Activated T-cell treated with anti-CD3 and anti-CD28 coated beads, Interleukin-2, amount 50 U/mL, for 72 hours (primary cell): ENCODE measurements at places on chromosomes 13 and 19. TPM values are rescaled to one million over a fixed set of nuclear protein-coding genes. Genes with fewer than 3 reads are reported as not detected.

GRCh38 chr13:102225892-102226291 is 176.0 kb downstream of the FGF14 start:
- H3K4me1 ChIP-seq: no peaks in the 10 kb centered on the region
- no peaks in the 10 kb centered on the region for H3K36me3 ChIP-seq
- no peak overlapping the region for H3K4me3 ChIP-seq
- no peak for DNase-seq
- no peak overlapping the region for H3K27ac ChIP-seq
- no peaks in the 10 kb centered on the region for H3K27me3 ChIP-seq

DNA sequence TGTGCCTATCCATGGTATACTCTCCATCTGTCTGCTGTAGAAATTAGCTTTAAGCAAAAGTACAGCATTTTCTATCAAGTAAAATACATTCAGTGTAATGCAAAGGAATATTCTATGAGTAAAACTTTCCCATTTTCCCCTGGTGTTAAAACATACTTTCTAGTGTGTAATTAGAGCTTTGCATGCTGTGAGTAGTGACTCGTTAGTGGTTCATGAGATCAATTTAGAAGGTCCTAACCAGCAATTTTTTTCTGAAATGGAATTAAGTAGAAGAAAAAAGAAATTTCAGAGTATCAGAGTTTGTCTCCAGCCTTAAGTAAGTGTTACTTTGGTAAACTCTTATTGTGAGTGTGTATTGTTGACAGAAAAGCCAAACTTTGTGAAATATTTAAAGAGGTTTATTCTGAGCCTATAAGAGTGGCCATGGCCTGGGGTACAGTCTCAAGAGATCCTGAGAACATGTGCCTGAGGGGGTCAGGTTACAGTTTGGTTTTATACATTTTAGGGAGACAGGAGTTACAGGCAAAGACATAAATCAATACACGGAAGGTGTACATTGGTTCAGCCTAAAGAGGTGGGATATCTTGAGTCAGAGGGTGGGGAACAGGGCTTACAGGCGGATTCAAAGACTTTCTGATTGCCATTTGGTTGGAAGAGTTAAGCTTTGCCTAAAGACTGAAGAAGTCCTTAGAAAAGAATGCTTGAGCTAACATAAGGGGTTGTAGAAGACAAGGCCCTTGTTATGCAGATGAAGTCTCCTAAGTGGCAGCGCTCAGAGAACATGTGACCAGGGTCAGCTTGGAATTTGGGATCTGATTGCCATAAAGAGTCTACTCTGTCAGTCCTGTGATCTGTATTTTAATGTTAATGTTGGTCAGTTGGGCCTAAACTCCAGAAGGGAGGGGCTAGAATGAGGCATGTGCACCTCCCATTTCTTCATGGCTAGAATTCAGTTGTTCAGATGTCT is 25.5 kb downstream of the FAM187B start:
- no peaks in the 10 kb centered on the region for H3K27me3 ChIP-seq
- H3K4me1 ChIP-seq: peaks cover 81% of the 10 kb centered on the region
- peak overlapping the region; percentile 43 for H3K27ac ChIP-seq
- no peak for DNase-seq
- no peak overlapping the region for H3K4me3 ChIP-seq

GRCh38 chr13:28204690-28205443 is 66.5 kb downstream of the PAN3 start:
- no peaks in the 10 kb centered on the region for H3K27me3 ChIP-seq
- DNase-seq: peak; percentile 57
- peak overlapping the region; percentile 26 for H3K4me3 ChIP-seq
- H3K4me1 ChIP-seq: peaks cover 29% of the 10 kb centered on the region

DNA sequence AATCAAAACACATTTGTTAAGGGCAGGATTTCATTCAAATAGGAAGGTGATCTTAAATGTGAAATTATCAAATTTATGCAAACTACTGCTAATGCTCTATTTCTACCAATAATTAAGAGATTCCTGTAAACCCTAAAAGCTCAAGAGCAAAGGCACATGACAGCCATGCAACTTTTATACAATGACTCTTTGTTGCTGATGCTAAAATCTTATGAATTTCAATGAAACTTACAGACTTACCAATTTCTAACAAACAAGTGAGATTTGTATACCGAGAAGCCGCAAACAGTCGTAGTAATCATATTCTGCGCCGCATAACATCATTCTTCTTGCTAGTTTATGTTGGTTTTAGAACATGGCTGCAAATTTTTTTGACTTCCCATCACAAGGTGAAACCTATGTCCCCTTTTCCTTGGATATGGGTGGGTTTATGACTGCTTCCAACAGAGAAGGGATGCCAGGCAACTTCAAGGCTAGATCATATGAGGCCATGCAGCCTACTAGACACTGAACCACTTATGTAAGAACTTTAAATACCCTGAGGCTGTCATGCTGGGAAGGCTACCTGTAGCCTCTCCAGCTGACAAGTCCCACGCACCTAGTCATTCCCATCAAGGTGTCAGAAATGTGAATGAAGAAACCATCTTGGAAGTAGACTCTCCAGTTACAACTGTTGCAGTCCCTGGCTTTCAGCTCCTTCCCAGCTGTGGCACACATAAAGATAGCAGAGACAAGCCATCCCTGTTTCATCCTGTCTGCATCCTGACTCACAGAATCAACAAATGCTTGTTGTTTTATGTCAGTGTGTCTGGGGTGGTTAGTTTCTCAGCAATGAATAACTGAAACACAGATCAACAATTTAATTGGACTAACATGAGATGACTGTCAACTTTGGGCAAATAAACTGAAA is 42.0 kb downstream of the LNX2 start:
- H3K27ac ChIP-seq: no peak overlapping the region
- DNase-seq: no peak
- H3K27me3 ChIP-seq: no peaks in the 10 kb centered on the region
- no peak overlapping the region for H3K4me3 ChIP-seq
- peaks cover 2% of the 10 kb centered on the region for H3K4me1 ChIP-seq

GRCh38 chr19:14434543-14435319 is 1.6 kb downstream of the PKN1 start:
- H3K4me3 ChIP-seq: peak overlapping the region; percentile 87
- H3K27ac ChIP-seq: peak overlapping the region; percentile 91
- H3K27me3 ChIP-seq: no peaks in the 10 kb centered on the region
- H3K4me1 ChIP-seq: peaks cover 63% of the 10 kb centered on the region
- peak; percentile 71 for DNase-seq

KLK7 gene
- not detected for total RNA-seq
